ENCODE measurements at places on chromosomes 2 and 18.

GRCh38 chr2:127254386-127254981, 34.4 kb upstream of the CYP27C1 start:
- no peak overlapping the region for H3K27ac ChIP-seq
- H3K27me3 ChIP-seq, result no peaks in the 10 kb centered on the region
- no peaks in the 10 kb centered on the region for H3K4me1 ChIP-seq
- no peak overlapping the region for H3K4me3 ChIP-seq
- DNase-seq, result no peak

DNA sequence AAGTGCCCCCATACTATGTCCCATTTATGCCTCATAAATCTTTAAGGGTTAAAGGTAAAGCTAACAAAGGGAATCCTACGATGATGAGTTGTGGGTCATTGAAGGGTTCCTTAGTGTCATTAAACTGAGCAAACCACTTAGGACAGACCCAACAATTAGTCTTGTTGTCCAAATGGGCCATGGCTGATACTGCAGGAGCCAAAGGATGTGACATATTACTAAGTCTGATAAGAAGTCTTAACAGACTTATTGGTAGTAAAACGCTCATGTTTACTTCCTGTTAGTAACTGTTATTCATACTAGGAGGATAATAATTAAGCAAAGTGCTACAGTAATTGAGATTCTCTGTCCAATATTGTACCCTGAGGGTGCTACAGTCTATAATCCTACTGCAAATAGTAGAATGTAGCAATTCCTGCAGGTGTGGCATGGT, 96.8 kb downstream of the PTPN4 start:
- DNase-seq, result no peak
- no peaks in the 10 kb centered on the region for H3K36me3 ChIP-seq
- no peak overlapping the region for H3K27ac ChIP-seq
- H3K4me3 ChIP-seq, result no peak overlapping the region
- H3K4me1 ChIP-seq, result no peaks in the 10 kb centered on the region

DNA sequence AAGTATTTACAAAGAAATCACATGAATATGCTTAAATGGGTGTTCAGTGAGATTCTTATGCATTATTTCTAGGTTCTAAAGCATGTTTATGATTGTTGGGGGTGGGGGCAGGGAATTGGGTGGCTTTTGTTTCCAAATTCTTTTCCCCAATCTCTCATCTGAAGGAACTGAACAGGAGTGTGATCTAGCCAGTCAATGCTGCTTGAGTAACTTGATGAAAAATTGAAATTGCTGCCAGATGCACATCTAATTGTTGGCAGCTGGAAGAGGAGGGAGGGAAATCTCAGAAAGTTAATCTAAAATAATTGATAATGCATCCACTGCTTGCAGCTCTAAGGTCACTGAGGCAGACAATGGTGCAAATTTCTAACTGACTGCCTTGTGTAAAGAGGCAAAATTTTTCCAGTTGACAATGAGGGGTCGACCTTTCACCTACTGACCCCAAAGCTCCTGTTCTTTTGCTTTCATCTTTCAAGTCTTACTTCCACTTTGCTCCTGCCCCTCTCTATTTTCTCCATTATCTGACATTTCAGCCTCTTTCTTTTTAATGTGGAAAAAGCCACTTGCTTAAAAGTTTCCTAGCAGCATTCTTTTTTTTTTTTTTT, 53.3 kb downstream of the IRS1 start:
- H3K4me3 ChIP-seq, result no peak overlapping the region
- peaks cover 3% of the 10 kb centered on the region for H3K4me1 ChIP-seq
- no peak overlapping the region for H3K27ac ChIP-seq
- no peaks in the 10 kb centered on the region for H3K36me3 ChIP-seq

- H3K27me3 ChIP-seq, result no peaks in the 10 kb centered on the region
- no peaks in the 10 kb centered on the region for H3K36me3 ChIP-seq
- H3K27ac ChIP-seq, result no peak overlapping the region
- H3K4me1 ChIP-seq, result no peaks in the 10 kb centered on the region
- H3K4me3 ChIP-seq, result no peak overlapping the region
- no peak for DNase-seq
Observed at GRCh38 chr2:198036029-198036879, 231.9 kb downstream of the PLCL1 start.

GRCh38 chr2:203688798-203689197, 17.6 kb upstream of the CD28 start:
- peak overlapping the region; percentile 70 for H3K27ac ChIP-seq
- no peaks in the 10 kb centered on the region for H3K36me3 ChIP-seq
- H3K4me3 ChIP-seq, result no peak overlapping the region
- H3K4me1 ChIP-seq, result peaks cover 10% of the 10 kb centered on the region
- no peaks in the 10 kb centered on the region for H3K27me3 ChIP-seq

GRCh38 chr2:49973436-49973835, 819.1 kb upstream of the FSHR start:
- no peaks in the 10 kb centered on the region for H3K36me3 ChIP-seq
- DNase-seq, result no peak
- H3K27ac ChIP-seq, result no peak overlapping the region
- no peaks in the 10 kb centered on the region for H3K27me3 ChIP-seq
- H3K4me1 ChIP-seq, result no peaks in the 10 kb centered on the region

GRCh38 chr2:5290900-5291546, 401.2 kb upstream of the SOX11 start:
- H3K36me3 ChIP-seq, result no peaks in the 10 kb centered on the region
- no peaks in the 10 kb centered on the region for H3K27me3 ChIP-seq
- H3K4me3 ChIP-seq, result no peak overlapping the region
- no peaks in the 10 kb centered on the region for H3K4me1 ChIP-seq
